ENCODE measurements at places on chromosomes 12 and 14. TPM values are rescaled to one million over a fixed set of nuclear protein-coding genes. Genes with fewer than 3 reads are reported as not detected.

The KLRG1 gene
- total RNA-seq: 7.9 TPM

The HCFC2 gene
- total RNA-seq: 30.4 TPM

The NCAPD2 gene
- total RNA-seq: 48.6 TPM

The FLRT2 gene
- 55.9 TPM for total RNA-seq

The SOX5 gene
- 0.42 TPM for total RNA-seq

Measured in pulmonary artery endothelial cell (primary cell).